ENCODE measurements at places on chromosomes 11 and 22.

DNA sequence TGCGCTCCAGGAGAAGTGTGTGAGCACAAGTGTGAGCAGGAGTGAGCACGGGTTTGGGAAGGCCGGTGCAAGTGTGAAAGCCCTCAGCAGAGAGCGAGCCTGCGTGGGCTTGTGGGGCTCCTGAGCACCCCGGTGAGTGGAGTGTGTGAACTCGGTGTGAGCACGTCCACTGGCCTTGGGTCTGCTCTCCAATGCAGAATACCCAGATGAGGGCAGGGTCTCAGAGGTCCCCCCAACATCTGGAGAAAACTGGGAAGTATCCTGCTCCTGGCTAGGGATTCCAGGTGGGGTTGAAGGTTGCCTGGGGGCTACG lies 1.2 kb downstream of the ESRRA start:
- DNase-seq: no peak

DNA sequence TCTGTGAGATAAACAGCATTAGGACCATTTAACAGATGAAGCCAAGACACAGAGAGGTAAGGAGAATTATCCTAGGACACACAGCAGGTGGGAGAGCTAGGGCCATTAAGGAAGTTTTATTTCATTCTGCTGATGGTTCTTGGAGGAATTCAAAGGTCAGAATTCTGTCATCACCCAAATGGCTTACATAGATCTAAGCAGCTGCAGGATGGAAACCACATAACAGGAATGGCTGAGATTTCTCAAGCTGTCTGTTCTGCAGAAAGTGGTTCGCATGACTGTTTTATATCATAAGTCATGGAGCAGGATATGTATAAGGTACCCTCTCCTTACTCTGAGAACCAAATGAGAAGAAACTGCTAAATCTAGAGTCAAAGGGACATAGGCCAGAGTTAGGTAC lies 163.2 kb upstream of the NARS2 start:
- DNase-seq: no peak

GRCh38 chr22:35921777-35922176 lies 106.8 kb downstream of the RBFOX2 start:
- peak; percentile 18 for DNase-seq

GRCh38 chr11:44397586-44398178 lies 87.7 kb upstream of the ALX4 start:
- DNase-seq: no peak

GRCh38 chr22:48884786-48885185 lies 942.9 kb downstream of the BRD1 start:
- DNase-seq: no peak

DNA sequence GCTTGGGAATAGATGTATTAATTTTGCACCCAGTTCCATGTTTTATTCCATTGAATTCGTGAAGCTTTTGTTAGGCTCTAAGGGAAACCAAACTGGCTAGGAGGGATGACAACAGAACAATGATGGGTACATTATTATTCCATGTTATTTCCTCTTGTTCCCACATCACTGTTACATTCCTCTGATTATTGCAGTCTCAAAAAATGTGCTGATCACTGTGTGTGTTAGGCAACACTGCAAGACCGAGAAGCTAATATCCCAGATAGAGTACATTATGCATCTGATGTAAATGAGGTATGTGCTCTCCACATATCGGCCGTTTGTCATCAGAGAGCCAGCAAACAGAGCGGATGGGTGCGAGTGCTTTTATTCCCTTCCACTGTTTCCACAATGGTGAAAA lies 327.9 kb downstream of the SOX6 start:
- DNase-seq: no peak

DNA sequence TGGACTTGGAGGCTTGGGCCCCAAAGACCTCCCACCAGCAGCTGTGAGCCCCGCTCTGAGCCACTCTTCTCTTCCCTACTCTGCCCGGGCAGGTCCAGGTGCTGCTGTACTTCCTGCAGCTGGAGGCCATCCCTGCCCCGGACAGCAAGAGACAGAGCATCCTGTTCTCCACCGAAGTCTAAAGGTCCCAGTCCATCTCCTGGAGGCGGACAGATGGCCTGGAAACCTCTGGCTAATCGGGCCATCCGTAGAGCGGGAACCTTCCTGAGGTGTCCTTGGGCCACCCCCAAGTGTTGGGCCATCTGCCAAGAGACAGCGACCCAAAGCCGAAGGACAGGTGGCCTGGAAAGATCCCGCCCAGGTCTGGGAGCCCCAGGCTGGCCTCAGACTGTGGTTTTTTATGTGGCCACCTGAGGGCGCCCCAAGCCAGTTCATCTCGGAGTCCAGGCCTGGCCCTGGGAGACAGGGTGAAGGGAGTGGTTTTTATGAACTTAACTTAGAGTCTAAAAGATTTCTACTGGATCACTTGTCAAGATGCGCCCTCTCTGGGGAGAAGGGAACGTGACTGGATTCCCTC lies 135.1 kb downstream of the BCR start:
- DNase-seq: peak; percentile 30

GRCh38 chr11:15558513-15559181 lies 443.9 kb downstream of the INSC start:
- DNase-seq: no peak

GRCh38 chr11:12430954-12431595 lies 53.7 kb downstream of the PARVA start:
- DNase-seq: peak; percentile 51

DNA sequence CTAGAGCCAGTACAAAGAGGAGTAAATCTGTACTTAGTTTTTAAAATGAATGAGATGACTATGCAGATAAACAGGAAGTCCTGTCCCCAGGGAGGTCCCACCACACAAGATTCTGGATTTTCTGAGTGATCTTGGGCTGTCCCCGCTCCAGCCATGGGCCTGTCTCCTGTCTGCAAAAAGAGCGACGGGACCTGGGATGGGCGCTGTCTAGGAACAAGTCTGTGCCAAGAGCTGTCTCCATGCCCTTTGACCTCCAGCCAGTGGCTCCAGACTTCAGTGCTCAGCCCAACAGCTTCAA lies 6.0 kb downstream of the CSNK1E start:
- no peak for DNase-seq

- peak; percentile 83 for DNase-seq
Measured at GRCh38 chr11:57546869-57547475, 9.6 kb downstream of the SMTNL1 start.

- peak; percentile 25 for DNase-seq
Measured at GRCh38 chr22:19429950-19430889, 1.3 kb downstream of the HIRA start.

GRCh38 chr11:128508770-128509510 lies 78.4 kb downstream of the ETS1 start:
- DNase-seq: no peak

GRCh38 chr11:126339073-126339862 lies 16.2 kb upstream of the ST3GAL4 start:
- DNase-seq: no peak

DNA sequence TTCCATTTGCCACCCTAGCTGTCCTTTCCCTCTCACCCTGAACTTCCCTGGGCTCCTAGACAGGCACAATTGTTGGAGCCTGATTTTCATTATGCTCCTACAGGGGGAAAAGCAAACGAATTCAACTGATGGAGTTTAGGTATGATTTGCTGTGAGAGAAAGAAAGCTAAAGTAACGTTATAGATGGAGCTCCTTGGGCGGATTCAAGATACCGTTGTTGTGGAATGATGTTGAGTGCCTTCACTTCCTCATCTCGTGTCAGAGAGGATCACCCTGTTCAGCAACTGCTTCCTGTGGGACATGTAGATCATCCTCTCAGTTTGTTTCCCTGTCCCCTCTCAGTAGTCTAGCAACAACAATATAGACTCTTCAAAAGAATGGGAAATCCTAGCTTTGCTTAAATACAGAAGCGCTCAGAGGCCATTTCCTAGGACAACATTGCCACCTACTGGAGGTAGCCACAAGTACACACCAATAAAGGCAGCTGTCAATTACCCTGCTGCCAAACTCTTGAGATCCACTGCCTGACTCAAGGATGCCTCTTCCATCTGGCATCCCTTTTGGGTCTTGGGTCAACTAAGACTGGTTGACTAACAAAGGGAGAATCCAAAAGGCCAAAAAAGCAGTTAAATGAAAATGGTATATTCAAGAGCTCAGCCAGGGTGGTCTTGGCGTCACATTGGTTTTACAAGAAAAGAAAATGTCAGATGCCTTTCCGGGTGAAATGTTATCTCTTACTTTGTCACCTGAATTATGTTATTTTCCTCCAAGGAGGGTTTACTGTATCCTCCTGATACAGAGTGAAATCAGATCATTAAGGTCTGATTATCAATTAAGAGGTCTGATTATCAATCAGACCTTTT lies 13.5 kb upstream of the DTX4 start:
- peak; percentile 29 for DNase-seq

- DNase-seq: no peak
Measured at GRCh38 chr22:23473901-23474300, 106.2 kb downstream of the IGLL1 start.

- DNase-seq: no peak
Measured at GRCh38 chr11:34417202-34417601, 21.5 kb upstream of the CAT start.

- no peak for DNase-seq
Measured at GRCh38 chr11:95432714-95433503, 201.9 kb upstream of the SESN3 start.

GRCh38 chr11:121884626-121885025 lies 231.4 kb downstream of the BLID start:
- no peak for DNase-seq

GRCh38 chr11:102539567-102539966 lies 9.0 kb upstream of the MMP7 start:
- no peak for DNase-seq

DNA sequence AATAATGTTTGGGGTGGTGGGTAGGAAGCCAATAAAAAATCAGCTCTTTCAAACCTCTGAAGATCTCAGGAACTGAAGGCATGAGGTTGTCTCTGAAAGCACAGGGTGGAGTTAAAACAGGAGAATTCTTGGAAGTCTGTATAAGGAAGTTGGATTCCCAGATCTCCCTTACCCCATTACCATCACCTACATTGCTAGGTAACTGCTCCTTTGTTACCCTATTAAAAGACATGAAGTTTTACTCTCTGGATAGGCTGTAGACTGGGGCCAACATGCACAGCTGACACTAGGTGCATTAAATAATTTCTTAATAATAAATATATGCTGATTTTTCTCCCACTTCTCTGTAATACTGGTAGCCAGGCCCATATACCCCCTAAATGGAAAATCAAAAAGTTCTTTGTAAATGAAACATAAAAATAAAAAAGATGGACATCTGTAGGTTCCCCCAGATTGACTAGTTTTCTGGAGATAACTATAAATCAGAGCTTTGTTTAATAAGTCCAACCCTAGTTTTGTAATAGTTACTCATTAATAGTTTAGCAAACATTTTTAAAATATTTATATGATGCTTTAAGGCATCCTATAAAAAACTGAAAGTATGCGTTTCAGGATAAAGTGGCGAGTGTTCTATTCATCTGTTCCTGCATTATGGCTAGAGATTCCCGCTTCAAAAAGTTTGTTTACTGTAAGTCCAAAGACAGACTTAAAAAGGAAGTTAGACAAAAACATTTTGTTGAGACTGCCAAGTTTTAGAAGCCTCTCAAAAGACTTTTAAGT lies 63.8 kb downstream of the KIF18A start:
- no peak for DNase-seq

DNA sequence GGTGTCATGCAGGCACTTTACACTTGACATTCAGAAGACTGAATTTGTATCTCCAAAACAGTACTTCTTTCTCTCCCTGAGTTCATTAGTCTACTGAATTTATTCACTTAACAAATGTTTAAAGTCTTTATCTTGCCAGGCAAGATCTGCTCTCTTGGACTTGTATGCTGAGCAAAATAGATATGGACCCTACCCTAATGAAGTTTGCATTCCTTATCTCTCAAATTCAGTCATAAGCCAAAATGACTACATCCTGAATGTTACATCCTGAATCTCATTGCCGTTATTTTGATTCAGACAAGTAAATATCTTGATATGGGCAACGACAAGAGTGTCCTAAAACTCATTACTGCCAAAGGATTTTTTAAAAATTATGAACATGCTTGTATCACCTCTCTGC lies 29.7 kb downstream of the FAR1 start:
- no peak for DNase-seq

- DNase-seq: no peak
Measured at GRCh38 chr11:10541561-10541930, 559 bp upstream of the RNF141 start.

GRCh38 chr11:75277211-75277805 lies 36.7 kb downstream of the TPBGL start:
- DNase-seq: no peak

DNA sequence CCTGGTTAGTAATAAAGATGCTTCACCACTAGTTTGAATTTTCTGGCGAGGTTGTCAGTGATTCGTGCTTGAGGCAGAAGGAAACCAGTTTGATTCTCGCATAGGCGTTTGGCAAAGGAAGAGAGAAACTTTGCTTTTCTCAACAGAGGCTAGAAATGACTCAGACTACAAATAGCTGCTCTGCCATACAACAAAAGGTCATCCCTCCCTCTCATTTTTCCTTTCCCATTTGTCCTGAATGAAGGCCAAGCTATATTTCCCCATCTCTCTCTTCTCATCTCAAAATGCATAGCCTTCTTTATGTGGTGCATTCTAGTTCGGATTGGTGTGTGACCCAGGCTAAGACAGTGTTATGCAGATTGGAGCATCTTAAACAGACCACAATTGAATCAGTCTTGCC lies 741.4 kb downstream of the NTM start:
- DNase-seq: no peak

- no peak for DNase-seq
Measured at GRCh38 chr11:36672815-36673450, 74.9 kb upstream of the RAG2 start.
